ENCODE measurements at places on chromosomes 3 and 15. TPM values are rescaled to one million over a fixed set of nuclear protein-coding genes. Genes with fewer than 3 reads are reported as not detected.
A peak's percentile ranks its signal among the peaks of the same experiment; 100 is the strongest.

DNA sequence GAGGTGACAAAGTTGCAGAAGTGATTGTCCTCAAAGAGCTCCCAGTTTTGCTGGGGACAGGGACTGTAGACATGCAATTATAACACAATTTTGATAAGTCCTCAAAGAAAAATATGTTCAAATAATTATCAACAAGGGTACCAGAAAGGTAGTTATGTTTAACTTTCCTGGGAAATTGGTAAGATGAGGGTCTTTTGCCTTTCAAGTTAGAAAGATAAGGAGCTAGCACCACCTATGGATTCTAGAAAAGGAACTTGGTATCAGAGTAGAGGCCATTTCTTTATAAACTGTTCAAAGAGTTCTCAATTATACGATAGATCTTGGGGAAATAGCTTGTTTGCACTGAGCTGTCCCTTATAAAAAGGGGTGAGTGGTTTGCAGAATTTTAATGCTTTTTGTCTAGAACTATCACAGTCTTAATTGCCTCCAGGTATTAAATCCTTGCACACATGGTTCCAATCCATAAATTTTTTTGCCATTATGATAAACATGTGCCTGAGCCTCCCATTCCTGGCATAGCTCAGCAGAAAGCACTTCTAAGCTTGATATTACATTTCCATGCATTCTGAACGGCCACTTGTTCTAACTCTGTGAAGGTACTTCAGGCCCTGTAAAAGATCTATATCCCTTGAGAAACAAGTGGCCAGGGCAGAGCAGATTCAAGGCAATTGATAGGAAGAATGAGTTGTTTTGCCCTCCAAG, 247.5 kb upstream of the LRIG1 start:
- no peaks in the 10 kb centered on the region for H3K36me3 ChIP-seq
- no peaks in the 10 kb centered on the region for H3K27me3 ChIP-seq
- H3K27ac ChIP-seq, result no peak overlapping the region
- H3K4me3 ChIP-seq, result no peak overlapping the region

DNA sequence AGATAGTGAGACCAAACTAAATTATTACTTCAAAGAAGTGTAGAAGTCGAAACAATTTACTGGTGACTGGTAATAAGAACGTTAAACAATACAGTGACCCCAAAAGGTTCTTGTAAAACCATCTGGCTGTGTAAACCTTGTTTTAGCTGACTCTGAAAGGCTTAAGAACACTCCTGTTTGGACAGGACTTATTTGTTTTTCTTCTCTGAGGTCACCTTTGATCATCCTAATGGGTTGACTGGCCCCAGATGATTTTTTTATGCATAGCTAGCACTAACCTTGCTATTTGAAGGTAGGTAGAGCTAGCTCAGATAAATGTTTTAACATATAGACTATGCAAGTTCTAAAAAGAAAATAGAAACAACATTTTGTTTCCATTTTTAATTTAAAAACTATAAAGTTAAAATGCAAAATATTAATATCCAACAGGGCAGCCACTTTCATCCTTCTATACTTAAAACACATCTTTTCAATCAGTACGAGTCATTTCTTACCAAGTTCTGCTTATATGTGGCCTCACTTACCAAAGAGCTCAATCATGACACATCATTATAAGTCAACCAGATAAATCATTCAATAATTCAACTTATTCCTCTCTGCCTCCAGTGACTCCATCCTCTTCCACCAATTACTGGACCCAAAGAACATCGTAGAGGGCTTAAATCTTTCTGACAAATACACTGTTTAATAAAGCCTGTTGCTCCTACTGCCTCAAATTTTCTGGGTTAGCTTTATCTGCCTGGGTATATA, 158.8 kb downstream of the SSR3 start:
- no peak for DNase-seq
- H3K27me3 ChIP-seq, result no peaks in the 10 kb centered on the region
- H3K4me1 ChIP-seq, result no peaks in the 10 kb centered on the region
- no peaks in the 10 kb centered on the region for H3K36me3 ChIP-seq

- no peaks in the 10 kb centered on the region for H3K27me3 ChIP-seq
- no peaks in the 10 kb centered on the region for H3K4me1 ChIP-seq
- DNase-seq, result no peak
Observed at GRCh38 chr3:156360083-156360482, 194.8 kb downstream of the SSR3 start.

DNA sequence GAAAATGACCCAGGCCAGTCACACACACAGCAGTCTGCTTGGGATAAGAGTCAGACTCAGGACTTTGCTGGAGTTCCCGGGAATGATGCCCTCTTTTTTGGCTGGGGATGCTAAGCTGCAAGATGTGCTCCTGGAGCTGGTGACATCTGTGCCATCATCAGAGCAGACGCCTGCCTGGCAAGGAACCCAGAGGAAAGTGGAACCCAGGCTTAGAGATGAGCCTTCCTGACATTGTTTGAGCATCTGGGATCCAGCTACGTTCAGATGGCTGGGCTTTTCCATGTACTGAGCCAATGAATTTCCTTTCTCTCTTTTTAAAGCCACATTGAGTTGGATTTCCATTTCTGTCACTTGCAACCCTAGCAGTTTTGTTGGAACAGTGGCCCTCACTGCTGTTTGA, 53.3 kb downstream of the EBLN2 start:
- no peaks in the 10 kb centered on the region for H3K27me3 ChIP-seq
- no peak overlapping the region for H3K27ac ChIP-seq
- H3K36me3 ChIP-seq, result no peaks in the 10 kb centered on the region
- no peak overlapping the region for H3K4me3 ChIP-seq
- DNase-seq, result no peak
- no peaks in the 10 kb centered on the region for H3K4me1 ChIP-seq

- H3K4me3 ChIP-seq, result no peak overlapping the region
- no peak for DNase-seq
- no peaks in the 10 kb centered on the region for H3K4me1 ChIP-seq
Observed at GRCh38 chr15:27937851-27938250, 161.3 kb downstream of the OCA2 start.

DNA sequence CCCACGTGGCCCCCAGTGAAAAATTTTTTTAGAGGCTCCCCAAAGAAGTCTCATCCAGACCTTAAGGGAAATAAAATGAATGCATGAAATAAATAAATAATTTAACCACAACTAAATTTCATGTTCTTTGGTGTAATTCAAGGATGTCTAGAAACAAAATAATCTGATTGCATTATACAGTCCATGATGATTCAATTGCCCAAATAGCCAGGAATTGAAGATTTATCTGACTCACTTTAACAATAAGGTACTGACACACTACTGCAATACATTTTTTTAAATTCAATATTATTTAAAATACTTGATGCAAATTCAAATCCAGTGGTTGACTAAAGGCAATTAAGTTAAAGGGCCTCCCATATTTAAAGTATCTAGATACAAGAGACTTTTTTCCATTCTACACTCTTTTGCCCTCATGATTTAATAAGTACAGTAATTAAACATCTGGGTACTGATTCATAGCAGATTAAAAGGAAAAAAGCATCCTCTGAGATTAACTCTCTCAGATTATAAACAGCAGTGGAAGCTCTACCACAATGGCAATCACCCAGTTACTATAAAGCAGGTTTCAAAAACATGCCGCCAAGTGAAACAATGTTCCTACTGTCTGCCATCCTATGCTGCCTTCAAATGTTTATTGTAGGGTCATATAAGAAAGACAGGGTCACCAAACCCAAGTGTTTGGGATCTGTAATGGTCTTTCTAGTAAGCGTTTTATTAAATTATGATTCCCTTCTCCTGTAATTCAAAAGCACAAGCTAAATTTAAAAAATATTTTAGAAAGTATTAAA, 9.9 kb downstream of the UQCC5 start:
- H3K36me3 ChIP-seq, result peaks cover 6% of the 10 kb centered on the region

DNA sequence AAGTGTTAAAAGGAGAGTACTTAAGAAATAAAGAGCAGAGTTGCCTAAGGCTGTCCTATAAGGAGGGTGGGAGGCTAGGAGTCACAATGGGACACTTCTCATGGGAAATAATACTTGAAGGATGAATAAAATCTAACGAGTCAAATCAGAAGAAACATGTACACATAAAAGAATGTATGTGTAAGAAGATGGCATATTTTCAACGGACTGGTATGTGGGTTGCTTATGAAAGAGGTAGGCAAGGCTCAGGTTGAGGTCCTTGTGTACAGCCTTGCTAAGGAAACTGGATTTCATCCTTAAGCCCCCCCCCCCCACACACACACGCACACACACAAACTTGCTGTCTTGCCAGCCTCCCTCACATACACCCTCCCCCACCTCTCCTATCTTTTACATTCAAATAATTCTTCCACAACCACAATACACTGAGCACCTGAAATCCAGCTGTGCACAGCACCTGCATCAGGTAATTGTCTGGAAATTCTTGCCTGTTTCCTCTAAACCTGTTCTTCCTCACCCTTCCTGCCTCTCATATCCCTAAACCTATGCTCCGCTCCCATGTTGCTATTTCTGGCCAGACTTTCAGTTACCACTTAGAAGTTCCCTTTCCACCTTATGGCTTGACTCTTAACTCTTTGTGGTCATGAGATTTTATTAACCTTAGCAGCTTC, 79.2 kb downstream of the FMN1 start:
- H3K4me3 ChIP-seq, result no peak overlapping the region
- no peaks in the 10 kb centered on the region for H3K27me3 ChIP-seq
- H3K36me3 ChIP-seq, result no peaks in the 10 kb centered on the region
- no peaks in the 10 kb centered on the region for H3K4me1 ChIP-seq
- no peak overlapping the region for H3K27ac ChIP-seq
- DNase-seq, result no peak

GRCh38 chr3:46921041-46921440, 43.5 kb downstream of the PTH1R start:
- peaks cover 10% of the 10 kb centered on the region for H3K4me1 ChIP-seq
- no peaks in the 10 kb centered on the region for H3K27me3 ChIP-seq
- no peak overlapping the region for H3K27ac ChIP-seq
- peaks cover 74% of the 10 kb centered on the region for H3K36me3 ChIP-seq

DNA sequence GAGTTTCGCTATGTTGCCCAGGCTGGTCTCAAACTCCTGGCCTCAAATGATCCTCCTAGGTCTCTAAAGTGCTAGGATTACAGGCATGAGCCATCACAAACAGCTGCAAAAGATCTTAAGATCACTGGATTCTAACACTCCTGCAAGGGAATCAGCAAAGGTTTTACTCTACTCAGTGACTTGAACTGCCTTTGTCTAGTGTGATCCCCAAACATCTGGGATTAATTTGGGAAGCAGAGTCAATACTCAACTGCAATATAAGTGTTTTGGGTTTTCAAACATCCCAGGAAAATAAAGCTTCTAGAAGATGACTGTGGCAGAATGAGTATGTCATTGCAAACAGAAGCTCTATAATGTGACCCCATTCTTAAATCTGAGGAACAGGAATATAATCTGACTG, 7.2 kb downstream of the SPG21 start:
- H3K27me3 ChIP-seq, result no peaks in the 10 kb centered on the region
- H3K4me1 ChIP-seq, result peaks cover 8% of the 10 kb centered on the region
- H3K4me3 ChIP-seq, result no peak overlapping the region
- peaks cover 10% of the 10 kb centered on the region for H3K36me3 ChIP-seq

- H3K4me1 ChIP-seq, result no peaks in the 10 kb centered on the region
- H3K4me3 ChIP-seq, result no peak overlapping the region
- no peaks in the 10 kb centered on the region for H3K36me3 ChIP-seq
Observed at GRCh38 chr3:23996095-23996524, 51.0 kb downstream of the NR1D2 start.

DNA sequence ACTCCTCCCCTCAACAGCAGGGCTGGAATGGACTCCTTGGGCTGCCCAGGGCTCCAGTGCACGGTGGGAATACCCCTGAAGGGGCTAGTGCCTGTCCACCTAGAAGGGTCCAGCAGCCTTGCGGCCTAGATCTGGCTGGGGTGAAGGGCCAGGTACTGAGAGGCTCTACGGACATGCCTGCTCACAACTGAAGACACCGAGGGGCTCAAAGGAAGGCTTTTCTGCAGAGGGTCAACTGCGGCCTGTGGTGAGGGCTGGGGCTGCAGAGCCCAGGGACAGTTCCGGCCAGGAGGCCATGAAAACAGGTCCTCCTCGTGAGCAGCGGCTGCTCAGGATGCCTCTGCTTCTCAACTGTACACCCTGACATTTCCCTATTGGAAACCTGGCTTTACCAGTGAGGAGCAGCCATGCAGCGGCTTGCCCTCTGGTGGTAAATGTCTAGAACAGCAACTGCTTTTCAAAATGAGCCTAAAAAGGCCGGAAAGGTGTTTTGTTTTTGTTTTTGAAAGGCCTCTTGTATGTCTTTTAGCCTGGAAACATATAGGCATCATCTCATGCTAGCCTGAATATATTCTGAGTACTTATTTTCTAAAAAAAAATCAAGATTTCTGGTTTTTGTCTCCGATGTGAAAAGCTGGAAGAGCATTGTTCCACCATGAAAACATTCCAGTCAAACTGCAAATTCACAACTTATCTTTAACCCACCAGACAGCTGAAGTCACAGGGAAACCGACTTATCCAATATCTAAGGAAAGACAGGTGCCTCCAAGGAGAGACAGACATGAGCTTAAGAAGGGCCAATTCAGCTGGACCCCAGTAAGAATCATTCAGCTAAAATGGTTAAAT, 163.4 kb downstream of the KLF13 start:
- no peaks in the 10 kb centered on the region for H3K36me3 ChIP-seq
- H3K27ac ChIP-seq, result no peak overlapping the region
- no peaks in the 10 kb centered on the region for H3K27me3 ChIP-seq
- peaks cover 22% of the 10 kb centered on the region for H3K4me1 ChIP-seq

DNA sequence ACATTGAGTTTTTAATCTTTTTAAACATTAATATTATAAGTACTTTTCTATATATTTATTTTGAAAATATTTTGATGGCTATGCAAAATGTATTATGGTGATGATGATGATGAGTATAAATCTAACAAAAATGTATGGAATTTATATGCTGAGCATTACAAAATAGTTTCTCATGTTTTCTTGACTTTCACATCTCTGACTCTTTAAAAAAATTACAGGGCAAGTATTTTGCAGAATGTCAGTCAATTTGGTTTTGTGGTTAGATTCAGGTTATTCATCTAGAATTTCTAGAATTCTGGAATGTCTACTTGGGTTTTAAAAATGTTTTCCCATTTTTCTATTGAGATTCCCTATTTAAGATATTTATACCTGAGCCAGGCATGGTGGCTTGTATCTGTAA, 41.7 kb upstream of the ANP32A start:
- no peaks in the 10 kb centered on the region for H3K36me3 ChIP-seq
- no peak for DNase-seq
- H3K4me3 ChIP-seq, result no peak overlapping the region
- no peak overlapping the region for H3K27ac ChIP-seq

- no peak overlapping the region for H3K4me3 ChIP-seq
- no peak overlapping the region for H3K27ac ChIP-seq
- DNase-seq, result no peak
- H3K36me3 ChIP-seq, result no peaks in the 10 kb centered on the region
- no peaks in the 10 kb centered on the region for H3K4me1 ChIP-seq
Observed at GRCh38 chr15:94963953-94964352, 732.6 kb downstream of the MCTP2 start.

GRCh38 chr3:194638991-194639605, 5.9 kb upstream of the TMEM44 start:
- no peaks in the 10 kb centered on the region for H3K27me3 ChIP-seq
- no peak overlapping the region for H3K4me3 ChIP-seq
- H3K4me1 ChIP-seq, result peaks cover 5% of the 10 kb centered on the region
- H3K36me3 ChIP-seq, result peaks cover 21% of the 10 kb centered on the region
- DNase-seq, result no peak
- no peak overlapping the region for H3K27ac ChIP-seq

GRCh38 chr3:53675022-53675697, 171.1 kb downstream of the CHDH start:
- no peak overlapping the region for H3K27ac ChIP-seq
- DNase-seq, result no peak
- no peaks in the 10 kb centered on the region for H3K36me3 ChIP-seq

- H3K27me3 ChIP-seq, result peaks cover 79% of the 10 kb centered on the region
- peak; percentile 49 for DNase-seq
Observed at GRCh38 chr15:89361451-89362202, 27.0 kb upstream of the POLG start.

Gene CKMT1B
- not detected for total RNA-seq

Gene PROS1
- total RNA-seq, result 0.40 TPM

Gene SCAANT1
- not detected for total RNA-seq

Gene CNTN3
- total RNA-seq, result not detected
